HCT116 (cell line): ENCODE measurements at places on chromosomes 5 and 9. TPM values are rescaled to one million over a fixed set of nuclear protein-coding genes. Genes with fewer than 3 reads are reported as not detected.

The EXOC3 gene
- 52.4 TPM for total RNA-seq

The PGM5 gene
- total RNA-seq = 0.15 TPM

The MSMP gene
- total RNA-seq = 1.2 TPM

The ZNF618 gene
- 13.5 TPM for total RNA-seq

The CACNA1B gene
- 1.7 TPM for total RNA-seq

The BARX1 gene
- not detected for total RNA-seq

The GRXCR2 gene
- not detected for total RNA-seq

GRCh38 chr9:83440641-83441040, 97.6 kb downstream of the FRMD3 start:
- H3K27ac ChIP-seq = no peak overlapping the region
- no peak overlapping the region for H3K4me3 ChIP-seq
- H3K4me1 ChIP-seq = peaks cover 3% of the 10 kb centered on the region; the same call in 1 of the 2 replicates
- no peaks in the 10 kb centered on the region for H3K36me3 ChIP-seq

DNA sequence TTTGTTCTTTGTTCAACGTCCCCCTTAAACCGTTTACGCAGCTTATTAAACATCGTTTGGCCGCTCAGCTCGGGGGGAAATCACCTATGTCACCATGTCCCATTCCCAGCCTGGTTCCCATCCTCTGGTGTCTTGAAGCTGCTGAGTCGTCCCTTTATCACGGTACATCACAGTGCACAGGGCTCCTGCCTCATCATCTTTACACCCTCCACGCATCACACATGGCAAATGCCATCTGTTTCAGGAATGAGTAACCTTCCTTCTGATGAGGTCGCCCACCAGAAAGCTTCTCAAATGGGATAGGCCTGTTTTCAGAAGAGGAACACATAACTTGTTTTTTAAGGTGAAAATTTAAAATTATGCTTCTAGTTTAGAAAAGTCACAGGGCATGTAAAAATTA, 7.9 kb upstream of the LHX6 start:
- H3K4me1 ChIP-seq = no peaks in the 10 kb centered on the region
- peaks cover 16% of the 10 kb centered on the region for H3K36me3 ChIP-seq
- H3K27me3 ChIP-seq = no peaks in the 10 kb centered on the region
- H3K4me3 ChIP-seq = no peak overlapping the region
